ENCODE measurements at places on chromosomes 11 and 22.
A peak's percentile ranks its signal among the peaks of the same experiment; 100 is the strongest.

GRCh38 chr11:126114486-126115126, 51.9 kb upstream of the CDON start:
- DNase-seq = no peak

- DNase-seq = no peak
Measured at GRCh38 chr11:126523441-126524205, 168.1 kb downstream of the ST3GAL4 start.

GRCh38 chr11:123659311-123659710, 4.9 kb upstream of the SCN3B start:
- DNase-seq = no peak

GRCh38 chr11:2272228-2272945, 2.0 kb upstream of the ASCL2 start:
- no peak for DNase-seq

DNA sequence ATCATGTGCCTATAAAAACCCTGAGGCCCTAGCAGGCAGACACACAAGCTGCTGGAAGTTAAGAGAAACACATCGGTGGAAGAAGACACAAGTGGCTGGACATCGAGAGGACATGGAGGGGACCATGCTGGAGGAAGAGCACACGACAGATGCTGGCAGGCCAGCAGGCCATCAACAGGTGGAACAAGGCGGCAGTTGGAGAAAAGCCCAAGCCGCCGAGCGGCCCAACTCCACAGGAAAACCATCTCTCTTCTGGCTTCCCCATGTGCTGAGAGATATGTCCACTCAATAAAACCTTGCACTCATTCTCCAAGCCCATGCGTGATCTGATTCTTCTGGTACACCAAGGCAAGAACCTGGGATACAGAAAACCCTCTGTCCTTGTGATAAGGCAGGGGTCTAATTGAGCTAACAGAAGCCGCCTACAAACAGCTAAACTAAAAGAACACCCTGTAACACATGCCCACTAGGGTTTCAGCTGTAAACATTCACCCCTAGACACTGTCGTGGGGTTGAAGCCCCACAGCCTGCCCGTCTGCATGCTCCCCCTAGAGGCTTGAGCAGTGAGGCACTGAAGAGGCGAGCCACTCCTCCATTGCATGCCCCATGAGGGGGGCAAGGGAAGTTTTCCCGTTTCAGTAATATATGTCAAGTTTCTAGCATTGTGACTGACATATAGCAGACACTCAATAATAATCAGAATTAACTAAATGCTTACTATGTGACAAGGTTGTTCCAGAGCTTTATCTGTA, 39.0 kb upstream of the MMP20 start:
- peak; percentile 47 for DNase-seq

- DNase-seq = peak; percentile 81
Measured at GRCh38 chr11:20363500-20364340, at the start of gene HTATIP2. TSS of gene HTATIP2 (plus strand) at chr11:20363714. CDS start at chr11:20364238, 524 bp downstream.

DNA sequence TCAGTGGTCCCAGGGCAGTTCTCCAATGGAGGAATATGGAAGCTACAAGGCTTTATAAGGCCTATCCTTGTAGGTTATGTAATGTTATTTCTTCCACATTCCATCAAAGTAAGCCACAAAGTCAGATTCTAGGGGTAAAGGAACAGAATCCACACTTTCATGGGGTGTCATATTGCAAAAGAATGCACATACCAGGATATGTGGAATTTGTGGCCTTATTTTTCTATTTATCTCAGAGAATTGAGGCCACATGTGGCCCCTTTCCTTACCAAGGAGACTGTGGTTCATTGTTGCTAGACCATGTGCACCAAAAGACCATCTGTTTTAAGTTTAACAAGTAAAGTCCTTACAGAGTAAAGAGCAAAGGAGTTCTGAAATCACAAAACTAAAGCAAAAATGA, 12.9 kb downstream of the LRRC4C start:
- DNase-seq = no peak
